ENCODE measurements at places on chromosomes 5 and 9.

DNA sequence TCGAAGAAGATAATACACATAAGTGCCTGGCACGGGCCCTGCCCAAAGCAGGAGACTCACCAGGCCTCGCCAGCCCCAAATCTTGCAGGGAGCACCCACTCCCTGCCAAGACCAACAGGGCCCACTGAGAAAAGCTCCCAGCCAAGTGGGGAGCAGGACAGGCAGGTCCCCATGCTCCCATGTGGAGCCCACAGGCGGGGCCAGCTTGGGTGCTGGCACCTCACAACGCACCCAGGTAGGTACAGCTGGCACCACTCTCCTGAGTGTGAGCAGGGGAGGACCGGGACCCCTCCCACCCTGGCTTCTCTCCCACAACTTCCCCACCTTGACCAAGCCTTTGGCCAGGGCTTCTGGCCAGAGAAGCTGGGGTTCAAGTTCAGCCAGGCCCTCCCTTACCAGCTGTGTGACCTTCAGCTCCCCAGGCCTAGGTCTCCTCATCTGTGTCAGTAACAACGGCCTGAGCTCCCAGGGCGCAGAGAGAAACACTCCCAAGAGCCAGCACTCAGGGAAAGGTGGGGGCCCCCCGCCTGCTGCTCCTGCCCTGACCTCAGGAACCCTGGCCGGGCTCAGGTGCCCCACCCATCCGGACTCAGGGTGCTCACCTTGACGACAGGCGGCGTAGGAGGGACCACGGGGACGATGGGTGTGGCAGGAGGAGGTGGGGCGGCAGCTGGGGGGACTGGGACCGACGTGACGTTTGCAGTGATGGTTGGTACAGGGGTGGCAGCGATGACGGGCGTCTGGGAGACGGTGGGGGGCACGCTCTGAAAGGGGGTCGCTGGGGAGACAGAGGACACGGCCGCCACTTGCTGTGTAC lies 17.8 kb downstream of the BRD3 start:
- no peak for DNase-seq

GRCh38 chr9:91807643-91808246 lies 142.3 kb downstream of the ROR2 start:
- no peak for DNase-seq

- DNase-seq, result no peak
These were observed 11.9 kb upstream of the GALNT10 start for GRCh38 chr5:154178661-154179060.

DNA sequence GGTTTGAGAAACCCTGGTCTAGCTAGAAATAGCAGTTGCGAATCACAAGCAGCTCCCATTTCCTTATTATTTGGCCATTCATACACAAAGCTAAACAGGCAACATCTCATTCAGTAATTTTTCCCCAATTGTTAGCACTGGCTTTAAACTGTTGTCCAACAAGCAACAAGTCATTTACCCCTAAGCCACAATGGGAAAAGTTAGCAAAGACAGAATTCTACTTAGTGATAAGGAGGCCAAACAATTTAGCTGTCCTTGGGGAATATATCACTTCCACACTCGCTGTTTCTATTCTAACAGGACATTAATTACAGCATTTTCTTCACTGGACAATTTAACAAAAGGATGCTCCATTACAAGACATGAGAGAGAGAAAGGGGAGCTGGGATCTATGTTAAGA lies 2.8 kb downstream of the MYO10 start:
- DNase-seq, result no peak

GRCh38 chr9:4298255-4299004 lies 1.4 kb downstream of the GLIS3 start:
- peak; percentile 8 for DNase-seq

GRCh38 chr5:158808542-158808941 lies 291.2 kb downstream of the EBF1 start:
- DNase-seq, result no peak

DNA sequence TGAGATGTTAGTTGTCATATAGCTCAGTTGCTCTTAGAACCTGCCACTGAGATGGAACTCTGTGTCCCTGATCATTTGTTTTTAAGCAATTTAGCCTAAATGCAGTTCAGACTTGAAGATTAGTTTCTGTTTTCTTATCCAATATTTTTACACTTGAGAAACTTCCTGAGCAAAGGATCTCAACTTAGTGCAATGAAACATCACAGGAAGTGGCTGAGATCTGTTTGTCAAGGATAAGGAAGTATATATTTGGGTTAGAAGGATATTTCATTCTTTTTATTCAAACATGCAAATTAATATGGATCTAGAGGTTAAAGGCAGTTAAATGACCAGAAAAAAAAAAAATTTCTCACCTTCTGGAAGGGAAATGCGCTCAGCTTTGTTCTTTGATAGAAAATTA lies 19.7 kb upstream of the F2R start:
- no peak for DNase-seq

DNA sequence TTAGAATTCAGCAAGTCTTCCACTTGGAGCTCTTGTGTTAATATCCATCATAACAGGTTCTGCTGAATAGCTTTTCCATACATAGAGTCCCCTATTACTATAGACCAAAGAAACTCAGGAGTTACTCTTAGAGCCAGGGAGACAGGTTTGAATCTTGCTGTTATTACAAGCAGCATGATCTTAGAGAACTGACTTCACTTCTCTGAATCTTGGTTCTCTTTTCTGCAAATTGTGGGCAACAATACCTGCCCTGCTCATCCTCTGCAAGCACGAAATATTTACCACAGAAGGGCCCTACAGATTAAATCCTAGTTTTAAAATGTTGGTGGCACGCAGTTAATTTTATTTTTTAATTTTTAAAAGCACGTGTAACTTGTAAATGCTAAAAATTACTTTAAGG lies 111.7 kb downstream of the TLR4 start:
- no peak for DNase-seq

GRCh38 chr9:18438300-18438925 lies 35.5 kb upstream of the ADAMTSL1 start:
- peak; percentile 7 for DNase-seq

- peak; percentile 43 for DNase-seq
These were observed 446 bp downstream of the FBXL17 start for GRCh38 chr5:108381350-108381953.

DNA sequence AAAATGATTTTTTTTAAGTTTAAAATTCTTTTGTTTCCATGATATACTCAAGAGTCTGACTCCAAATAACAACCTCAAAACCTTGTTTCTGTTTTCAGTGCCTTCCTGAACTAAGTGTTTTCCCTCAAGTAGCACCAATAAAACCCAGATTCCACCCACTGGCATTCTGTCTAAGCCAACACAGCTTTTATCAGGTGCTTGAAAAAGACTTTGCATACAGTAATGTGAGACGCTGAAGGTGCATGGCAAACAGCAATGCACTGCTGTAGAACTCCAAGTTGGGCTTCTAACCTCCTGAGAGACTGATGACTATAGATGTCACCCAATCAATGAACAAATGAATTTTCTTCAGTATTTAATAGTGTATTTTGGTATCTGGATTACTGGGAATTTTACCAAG lies 95.7 kb downstream of the NFIB start:
- no peak for DNase-seq

DNA sequence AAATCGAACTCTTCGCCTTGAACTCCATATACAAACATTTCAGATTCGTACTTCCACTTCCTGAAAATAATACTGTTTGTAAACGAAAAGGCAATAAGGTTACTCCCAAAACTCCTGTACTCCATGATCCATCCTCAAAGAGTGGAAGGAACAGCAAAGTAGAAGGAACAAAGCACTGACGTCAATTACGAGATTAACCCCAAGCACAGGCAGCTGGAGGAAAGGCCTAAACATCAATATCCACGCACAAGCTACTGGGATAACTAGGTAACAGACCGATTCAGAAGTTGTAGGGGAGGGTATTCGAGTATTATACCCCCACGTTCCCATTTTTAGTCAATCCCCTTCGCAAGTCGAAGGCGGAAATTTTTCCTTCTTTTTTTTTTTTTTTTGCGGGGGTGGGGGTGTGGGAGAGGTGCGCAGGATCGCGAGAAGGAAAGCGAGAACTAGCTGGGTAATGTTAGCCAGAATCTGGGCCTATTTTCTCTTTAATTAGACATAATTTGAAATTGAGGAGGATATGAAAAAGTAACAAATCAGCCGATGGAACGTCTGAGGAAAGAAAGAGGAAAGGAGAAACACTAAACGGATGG lies 909 bp downstream of the AFF4 start:
- DNase-seq, result peak; percentile 48

GRCh38 chr5:146218168-146218567 lies 14.8 kb downstream of the RBM27 start:
- DNase-seq, result no peak

- no peak for DNase-seq
These were observed 11.4 kb upstream of the BASP1 start for GRCh38 chr5:17206021-17206420.

GRCh38 chr5:132389051-132389331 lies 19.5 kb downstream of the SLC22A5 start:
- no peak for DNase-seq

DNA sequence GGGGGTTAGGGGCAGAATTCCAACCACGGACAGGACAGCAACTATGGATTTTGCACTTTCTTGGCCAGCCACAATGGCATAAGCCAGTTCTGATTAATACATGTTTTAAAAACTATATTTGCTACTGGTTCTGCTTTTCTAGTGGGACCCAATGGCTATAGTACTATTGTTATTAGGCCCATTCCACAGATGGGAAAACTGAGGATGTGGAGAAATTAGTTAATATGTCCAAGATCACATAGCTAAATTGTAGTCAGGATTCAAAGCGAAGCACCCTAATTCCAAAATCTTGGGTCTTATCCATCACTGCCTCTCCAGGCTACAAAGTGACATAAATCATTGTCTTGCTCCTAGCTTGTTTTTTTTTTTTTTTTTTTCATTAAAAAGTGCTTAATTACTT lies 133.9 kb downstream of the PJA2 start:
- DNase-seq, result no peak

DNA sequence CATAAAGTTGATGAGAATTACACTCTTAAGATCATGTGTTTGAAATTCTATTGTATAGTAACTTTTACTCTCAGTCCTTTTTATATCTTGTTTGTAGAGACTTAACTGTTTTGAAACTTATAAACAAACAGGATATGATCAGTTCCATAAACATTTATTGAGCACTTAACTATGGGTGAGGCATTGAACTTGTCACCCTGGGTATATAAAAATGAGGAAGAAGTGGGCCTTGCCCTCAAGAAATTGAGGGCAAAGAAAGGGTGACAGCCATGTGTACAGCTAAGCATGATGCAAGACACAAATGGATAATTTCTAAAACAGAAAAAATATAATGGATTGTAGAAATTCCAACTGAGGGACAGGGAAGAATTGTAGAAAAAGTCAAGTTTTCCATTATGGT lies 15.7 kb downstream of the UNC13B start:
- DNase-seq, result no peak

DNA sequence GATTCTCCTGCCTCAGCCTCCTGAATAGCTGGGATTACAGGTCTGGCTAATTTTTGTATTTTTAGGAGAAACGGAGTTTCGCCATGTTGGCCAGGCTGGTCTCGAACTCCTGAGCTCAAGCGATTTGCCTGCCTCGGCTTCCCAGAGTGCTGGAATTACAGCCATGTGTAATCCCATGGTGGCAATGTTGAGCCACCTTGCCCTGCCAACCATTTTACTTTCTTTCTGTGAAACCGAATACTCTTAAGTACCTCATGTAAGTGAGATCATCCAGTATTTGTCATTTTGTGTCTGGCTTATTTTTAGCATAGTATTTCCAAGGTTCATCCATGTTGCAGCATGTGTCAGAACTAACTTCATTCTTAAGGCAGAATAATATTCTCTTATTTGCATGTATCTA lies 8.2 kb downstream of the PRRC2B start:
- no peak for DNase-seq

- no peak for DNase-seq
These were observed 7.6 kb upstream of the DNAJA1 start for GRCh38 chr9:33017283-33018041.
